DMS79 (cell line): ENCODE measurements at places on chromosomes 11 and 22.

DNA sequence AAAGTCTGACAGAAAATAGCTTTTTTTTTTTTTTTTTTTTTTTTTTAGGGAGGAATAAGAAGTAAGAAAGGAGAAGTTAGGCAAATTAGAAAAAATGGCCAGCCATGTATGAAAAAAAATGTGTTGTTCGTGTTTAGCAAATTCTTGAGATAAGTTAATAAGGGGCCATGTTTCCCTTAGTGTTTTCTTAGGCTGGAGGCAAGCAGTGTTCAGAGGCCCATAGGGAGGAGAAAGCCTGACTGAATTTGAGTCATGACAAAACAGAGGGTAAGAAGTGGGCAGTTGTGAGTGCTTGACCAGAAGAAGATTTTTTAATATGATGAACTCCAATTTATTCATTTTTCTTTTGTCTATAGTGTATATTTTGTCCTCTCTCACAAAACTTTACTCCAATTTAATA, 766.4 kb downstream of the FAM181B start:
- DNase-seq: no peak

DNA sequence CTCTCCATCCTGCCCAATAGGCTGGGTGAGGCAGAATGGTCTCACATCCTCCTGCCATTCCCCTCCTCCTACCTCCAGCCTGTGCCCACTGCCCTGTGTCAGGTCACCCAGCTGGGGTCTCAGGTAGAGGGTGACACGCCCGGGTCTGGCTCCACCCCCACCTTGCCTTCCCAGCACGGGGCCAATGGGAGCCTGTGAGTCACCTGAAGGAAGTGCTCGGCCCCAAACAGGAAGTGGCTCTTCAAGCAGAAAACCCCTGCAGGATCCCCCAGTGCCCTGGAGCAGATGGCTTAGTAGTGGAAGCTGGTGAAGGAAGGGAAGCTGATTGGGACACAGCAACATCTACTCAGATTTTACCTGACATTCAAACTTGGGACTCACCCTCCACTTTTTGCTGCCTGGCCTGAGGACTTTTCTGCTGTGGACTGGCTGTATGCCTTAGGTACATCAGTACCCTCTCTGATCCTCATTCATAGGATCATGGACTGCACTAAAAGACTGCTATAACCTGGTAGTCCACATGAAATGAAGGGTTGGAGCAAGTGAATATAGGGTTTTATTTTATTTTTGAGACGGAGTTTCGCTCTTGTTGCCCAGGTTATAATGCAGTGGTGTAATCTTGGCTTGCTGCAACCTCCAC, 33.4 kb downstream of the GDPD5 start:
- no peak for DNase-seq

DNA sequence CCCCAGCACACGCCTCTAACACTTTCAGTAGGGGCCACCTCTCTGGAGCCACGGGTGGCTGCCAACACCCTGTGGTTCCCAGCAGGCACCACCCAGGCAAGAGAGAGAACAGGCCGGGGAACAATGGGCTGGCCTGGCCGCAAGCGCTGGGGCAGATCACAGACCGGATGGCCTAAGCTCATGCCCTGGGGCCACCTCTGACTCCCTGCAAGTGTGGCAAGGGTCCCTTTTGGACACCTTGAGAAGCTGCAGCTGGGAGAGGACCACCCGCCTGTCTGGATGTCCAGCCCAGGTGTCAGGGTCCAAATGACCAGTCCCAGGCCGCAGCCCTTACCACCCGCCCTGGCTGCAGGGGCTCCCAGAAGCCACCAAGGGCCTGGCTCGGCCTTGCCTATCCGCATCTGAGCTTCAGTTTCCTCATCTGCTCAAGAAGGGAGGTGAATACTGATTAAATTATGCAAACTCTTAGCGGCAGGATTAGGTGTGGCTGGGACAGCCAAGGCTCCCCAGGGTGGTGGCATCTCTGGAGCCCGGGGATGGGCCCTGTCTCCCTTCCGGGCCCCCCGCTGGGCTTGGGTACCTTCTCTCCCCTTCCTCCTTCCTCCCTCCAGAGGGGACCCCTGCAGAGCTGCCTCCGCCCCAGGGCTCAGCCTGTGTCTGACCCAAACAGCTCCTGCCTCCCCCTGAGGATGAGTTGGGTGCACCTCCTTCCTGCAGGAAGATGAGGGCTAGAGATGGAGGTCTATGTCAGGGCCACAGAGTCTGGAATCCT, 785 bp upstream of the SUSD2 start:
- DNase-seq: no peak

DNA sequence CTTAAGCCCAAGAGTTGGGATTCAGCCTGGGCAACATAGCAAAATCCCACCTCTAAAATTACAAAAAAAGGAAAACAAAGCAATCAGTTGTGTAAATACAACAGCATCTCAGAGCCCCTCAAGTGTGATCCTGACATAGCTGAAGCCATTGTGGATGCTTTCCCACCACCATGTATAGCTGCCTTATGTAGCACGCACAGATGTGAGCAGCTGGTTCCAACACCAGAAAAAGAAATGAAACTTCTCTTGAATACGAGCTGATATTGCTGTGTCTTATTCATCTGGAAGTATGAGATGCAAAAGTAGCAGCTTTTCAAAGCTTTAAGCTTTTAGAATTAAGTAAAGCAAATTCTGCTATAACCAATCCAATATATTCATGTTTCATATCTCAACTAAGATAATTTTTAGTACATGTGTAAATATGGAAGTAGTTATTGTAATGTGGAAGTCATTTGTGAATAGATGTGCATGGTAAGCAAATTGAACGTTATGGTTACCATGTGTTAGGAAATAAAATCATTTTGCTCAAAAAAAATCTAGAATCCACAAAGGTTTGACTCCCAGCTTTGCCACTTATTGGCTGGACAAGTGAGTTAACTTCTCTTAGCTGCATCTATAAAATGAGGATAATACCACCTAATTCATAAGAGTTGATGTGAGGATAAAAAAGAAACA, 63.2 kb downstream of the SGSM3 start:
- no peak for DNase-seq

DNA sequence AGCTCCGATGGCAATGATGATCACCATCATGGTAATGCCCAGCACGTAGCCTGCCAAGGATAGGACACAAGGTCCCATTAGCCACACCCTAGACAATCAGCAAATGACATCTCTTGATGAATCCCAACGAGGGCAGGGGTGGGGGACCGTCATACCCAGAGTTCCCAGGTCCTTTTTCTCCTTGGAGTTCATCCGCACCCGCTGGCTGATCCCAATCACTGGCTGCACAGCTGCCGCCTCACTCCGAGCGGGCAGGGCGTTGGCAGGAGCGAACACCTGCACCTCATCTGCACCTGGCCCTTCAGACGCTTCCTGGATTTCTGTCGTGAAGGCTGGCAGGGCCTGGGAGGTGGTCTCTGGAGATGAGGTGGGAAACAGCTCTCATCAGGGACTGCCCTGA, 2.9 kb downstream of the PIK3IP1 start:
- no peak for DNase-seq

DNA sequence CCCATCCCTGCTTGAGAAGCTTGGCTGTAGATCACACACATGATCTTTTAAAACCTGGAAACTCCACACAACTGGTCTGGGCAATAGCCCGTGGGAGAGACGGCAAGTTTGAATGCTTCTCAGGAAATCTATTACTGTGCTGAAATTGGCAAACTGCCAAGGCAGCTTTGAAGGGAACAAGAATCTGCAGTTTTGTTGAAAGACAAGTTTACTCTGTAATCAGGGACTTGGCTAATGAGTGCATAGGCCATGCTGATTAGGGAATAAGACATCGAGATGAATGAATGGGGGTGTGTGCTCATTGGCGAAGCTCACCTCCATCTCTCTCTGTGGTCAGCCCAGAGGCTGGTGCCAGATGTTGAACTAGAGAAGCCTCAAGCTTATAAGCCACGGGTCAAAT, 218.8 kb downstream of the HIPK3 start:
- DNase-seq: peak; percentile 87

DNA sequence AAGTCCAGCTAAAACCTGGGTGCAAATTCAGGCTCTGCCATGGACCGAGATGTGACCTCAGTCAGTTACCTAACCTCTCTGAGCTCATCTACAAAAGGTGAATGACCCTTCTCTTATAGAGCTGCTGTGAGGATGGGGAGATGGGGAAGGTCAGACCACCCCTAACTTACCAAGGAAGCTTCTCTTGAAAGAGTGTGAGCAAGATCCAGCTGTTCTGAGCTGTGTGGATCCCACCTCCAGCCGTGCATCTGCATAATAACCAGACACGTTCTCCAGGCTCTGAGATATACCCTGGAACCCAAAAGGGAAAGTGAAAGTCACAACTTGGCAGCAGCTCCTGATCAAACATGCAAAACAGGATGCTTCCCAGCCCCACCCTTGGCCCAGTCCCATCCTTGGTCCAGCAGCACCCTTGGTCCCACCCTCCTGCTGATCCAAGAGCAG, at the start of gene APOL3:
Gene APOL3 (minus strand): TSS at position 257 of the 444 bp plus-strand sequence. CDS start 11,700 bp downstream, outside the sequence.
- no peak for DNase-seq

GRCh38 chr11:44397586-44398178, 87.7 kb upstream of the ALX4 start:
- no peak for DNase-seq

DNA sequence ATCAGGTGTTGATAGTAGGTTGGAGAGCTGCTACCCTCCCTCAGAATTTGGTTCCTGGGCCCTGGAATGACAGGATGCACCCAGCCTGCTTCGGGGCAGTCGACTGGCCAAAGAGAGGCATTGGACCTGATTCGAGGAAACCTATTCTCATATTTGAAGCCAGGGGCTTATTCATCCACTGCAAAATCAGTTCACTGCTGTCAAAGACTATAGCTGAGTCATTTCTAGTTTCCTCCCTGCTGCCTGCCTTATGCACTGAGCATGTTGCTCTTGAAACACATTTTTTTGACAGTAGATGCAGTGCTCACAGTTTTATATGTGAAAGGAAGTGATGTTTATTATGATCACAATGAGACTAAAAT, 565.4 kb downstream of the ETS1 start:
- DNase-seq: no peak

- no peak for DNase-seq
Observed at GRCh38 chr11:75380716-75381420, 18.4 kb upstream of the RPS3 start.

DNA sequence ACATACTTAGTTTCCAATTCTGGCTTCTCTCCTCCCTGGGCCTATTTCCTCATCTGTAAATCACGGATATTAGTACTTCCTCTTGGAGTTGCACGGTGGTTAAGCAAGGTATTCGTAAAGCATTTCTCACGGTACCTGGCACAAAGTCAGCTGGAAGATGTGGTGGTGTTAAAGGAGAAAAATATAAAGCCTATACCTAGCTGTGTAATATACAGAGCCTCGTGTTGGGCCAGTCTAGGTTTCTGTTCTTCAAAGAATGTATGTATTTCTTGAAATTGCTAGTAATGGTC, 47.2 kb downstream of the DBX1 start:
- no peak for DNase-seq

DNA sequence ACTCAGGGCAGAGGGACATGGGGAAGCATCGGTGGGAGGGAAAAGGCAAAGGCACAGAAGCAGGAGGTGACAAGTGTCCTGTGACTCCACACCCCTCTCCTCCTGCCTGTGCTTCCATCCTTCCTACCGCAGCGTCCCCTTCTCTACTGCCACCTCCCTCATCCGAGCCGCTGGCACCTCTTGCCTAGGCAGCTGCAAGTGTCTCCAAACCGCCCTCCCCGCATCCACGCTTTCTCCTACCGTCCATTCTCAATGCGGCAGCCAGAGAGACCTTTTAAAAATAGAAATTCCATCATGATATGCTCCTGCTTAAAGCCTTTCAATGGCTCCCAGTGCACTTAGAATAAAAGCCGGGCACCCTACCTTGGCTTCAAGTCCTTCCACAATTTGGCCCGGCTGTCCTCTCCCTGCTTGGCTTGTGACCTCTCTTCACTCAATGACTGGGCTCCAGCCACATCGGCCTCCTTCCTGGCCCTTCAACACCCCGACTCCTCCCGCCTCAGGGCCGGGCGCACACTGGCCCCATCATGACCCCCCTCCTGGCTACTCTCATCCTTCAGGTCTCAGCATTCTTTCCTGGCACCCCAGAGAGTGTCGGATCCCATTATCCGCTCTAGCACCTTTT, 16.5 kb downstream of the LRRC10B start:
- DNase-seq: no peak

- DNase-seq: no peak
Observed at GRCh38 chr22:40504285-40505249, 132.0 kb downstream of the MRTFA start.

- no peak for DNase-seq
Observed at GRCh38 chr11:63619967-63620366, 5.7 kb upstream of the PLAAT3 start.

GRCh38 chr22:27866135-27867084, 52.6 kb downstream of the PITPNB start:
- DNase-seq: no peak
